Umbilical cord (tissue), 2 donors: ENCODE measurements at places on chromosomes 7 and 10.

GRCh38 chr7:13834328-13834761, 155.1 kb downstream of the ETV1 start:
- DNase-seq: no peak

GRCh38 chr7:136122026-136122425, 144.9 kb upstream of the MTPN start:
- DNase-seq: no peak

GRCh38 chr10:120369856-120370276, 87.2 kb upstream of the PLPP4 start:
- no peak for DNase-seq

DNA sequence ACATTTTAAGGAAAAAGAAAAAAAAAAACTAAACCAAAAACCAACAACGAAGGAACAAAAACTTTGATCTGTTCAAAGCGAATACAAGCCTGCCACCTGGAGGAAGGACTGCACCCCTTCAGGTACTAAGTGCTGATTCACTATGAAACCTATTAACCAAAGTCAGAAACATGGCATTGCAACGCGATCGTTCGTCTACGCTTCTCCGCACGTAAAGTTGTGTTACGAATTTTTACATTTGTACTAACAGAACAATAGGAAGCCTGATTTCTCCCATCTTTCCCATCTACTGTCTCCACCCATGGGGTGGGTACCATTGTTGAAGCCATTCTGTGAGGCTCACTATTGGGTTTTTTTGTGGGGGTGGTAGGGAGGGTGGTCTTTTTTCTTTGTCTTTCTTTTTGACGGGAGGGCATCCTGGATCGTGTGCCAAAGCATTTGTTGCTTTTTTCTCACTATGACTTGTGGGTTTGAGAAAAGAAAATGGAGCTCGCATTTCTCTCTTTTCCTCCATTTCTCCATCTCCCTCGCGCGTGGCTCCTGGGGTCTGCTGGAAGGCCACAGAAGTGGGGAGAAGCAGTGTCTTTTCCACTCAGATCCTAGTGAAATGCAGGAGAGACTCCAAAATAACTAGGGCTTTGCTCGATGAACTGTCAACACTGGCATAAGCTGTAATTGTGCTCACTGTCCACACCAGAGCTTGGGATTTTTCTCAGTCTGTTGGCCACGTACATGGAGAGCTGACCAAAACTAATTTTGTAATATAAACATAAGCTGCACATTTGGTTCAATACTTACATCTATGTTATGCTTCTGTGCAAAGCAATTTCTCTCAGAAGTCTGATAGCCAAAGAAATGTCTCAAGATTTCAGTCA, 100.9 kb upstream of the YAE1 start:
- peak; percentile 76 for DNase-seq

GRCh38 chr7:111561654-111561903, 713 bp downstream of the IMMP2L start:
- no peak for DNase-seq
